ENCODE measurements at places on chromosomes 3 and 15.

DNA sequence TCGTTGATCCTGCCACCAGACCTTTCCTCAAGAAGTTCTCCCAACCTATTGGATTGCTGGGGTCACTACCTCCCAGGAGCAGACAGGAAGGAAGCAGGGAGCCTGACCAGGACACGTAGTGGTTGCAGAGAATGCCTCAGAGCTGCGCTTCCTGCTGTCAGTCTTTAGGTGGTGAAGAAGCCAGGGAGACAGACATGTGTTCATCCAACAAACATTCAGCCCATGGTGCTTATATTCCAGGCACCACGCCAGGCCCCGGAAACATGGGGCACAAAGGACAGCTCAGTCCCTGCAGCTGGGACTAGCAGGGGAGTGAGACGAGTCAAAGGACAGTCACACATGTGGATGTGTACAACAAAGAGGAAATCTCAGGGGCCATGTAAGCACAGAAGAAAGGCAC, 26.0 kb upstream of the CORO2B start:
- ATAC-seq = peak; percentile 7

- no peak for ATAC-seq
These were observed 47.6 kb upstream of the ST8SIA2 start for GRCh38 chr15:92346063-92346462.

DNA sequence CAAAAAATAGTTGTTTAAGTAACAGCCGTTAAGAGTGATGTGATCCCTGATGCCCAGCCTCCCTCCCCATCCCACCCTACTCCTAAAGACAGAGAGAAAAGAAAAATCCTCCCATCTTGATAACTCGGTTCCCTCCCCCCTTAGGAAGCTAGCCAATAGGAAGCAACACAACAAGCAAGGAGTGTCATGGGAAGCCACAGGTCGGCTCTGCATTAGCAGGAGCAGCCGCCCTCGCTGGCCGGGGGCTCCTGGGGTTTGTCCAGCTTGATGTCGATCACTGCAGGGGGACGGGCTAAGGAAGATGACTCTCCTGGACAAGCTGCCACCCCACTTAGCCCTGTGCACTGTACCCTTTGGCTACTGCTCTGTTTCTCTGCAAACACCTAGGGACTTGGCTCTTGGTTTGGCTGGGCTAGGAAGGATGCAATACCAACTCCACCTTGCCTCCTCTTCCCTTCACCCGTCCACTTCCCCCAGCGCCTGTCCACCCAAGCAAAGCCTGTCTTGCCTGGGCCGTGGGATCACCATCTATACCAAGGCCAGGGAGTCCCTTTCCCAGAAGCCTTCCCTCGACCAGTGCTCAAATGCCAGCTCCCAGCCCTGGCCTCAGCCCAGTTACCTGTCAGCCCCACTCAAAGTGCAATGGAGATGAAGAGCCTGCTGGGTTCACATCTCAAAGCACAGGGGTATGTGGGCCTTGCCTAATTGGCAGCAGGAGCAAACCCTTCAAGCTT, 23.1 kb downstream of the SRPRB start:
- ATAC-seq = peak; percentile 24

- no peak for ATAC-seq
These were observed 28.4 kb downstream of the P3H2 start for GRCh38 chr3:190092250-190092649.

GRCh38 chr15:43911235-43911781, 84.5 kb downstream of the WDR76 start:
- ATAC-seq = no peak

- ATAC-seq = no peak
These were observed 60.9 kb upstream of the DIPK2A start for GRCh38 chr3:143910756-143911155.

DNA sequence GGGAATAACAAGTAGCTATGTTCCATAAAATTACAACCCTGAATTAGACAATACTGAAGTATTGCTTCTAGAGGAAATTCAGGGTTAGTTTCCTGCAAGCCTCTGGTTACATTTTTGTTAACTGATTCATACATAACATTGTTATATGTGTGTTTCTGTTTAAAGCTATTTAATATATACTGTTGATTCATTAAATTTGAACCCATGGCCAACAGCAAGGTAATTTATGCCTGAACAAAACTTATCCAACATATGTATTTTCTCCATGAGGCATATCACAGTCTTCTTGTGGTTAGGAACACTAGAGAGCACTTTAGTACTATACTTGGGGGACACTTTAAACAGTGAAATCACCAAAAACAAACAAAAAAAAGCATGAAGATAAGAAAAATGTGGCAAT, 47.7 kb upstream of the PTX3 start:
- no peak for ATAC-seq

DNA sequence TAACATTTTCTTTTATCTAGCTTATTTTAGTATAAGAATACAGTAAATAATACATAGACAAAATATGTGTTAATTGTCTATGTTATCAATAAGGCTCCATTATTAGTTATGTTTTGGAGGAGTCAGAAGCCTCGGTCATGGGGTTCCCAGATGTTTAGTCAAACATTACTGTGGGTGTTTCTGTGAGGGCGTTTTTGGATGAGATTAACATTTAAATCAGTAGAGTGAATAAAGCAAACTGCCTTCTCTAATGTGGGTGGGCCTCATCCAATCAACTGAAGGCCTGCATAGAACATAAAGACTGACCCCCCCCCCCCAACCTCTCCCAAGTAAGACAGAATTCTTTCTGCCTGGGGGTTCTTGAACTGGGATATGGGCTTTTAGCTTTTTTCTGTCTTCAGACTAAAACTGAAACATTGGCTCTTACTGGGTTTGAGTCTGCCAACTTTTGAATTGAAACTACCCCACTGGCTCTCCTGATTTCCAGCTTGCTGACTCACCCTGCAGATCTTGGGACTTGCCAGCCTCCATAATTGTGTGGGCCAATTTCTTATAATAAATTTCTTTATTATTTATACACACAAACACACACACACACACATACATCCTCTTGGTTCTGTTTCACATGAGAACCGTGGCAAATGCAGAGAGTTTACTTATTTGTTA, 192.0 kb downstream of the TPRG1 start:
- no peak for ATAC-seq

GRCh38 chr3:117674321-117674720, 964.7 kb downstream of the TUSC7 start:
- no peak for ATAC-seq

DNA sequence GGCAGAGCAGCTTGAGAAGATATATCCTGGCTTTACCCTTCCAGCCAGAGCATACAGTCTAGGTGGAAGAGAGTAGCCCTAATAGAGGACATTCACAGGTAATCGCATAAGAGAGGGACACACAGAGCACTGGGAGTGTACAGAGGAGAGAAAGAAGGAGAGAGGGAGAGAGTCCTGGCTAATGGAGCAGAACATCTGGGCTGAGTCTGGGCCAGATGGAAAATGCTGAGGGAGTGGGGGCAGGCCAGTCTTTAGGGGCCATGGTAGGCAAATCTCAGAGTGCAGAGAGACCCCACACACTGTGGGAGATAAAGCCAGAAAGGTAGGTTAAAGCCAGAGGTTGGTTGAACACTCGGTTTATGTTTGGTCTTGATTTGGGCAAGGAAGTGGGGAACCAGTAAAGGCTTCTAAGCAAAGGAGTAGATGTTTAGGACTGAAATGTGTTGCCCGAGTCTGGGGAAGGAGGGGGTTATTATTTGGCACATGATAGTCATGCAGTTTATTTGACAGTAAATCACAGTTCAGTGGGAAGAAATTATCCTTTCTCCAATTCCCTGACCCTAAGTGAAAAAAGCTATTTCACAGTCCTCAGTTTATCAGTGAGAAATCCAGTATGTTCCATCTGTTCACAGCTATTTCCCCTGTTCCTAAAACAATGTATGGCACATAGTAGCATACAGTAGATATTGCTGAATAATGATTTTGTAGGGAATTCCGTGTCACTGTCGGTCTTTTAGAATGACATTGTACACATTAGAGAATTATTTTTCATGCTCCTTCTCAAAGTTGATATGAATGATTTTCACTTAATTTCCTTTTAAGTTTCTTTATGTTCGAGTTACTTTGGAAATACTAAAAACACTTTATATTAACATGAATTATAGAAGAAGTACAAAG, 45.7 kb downstream of the PDHB start:
- no peak for ATAC-seq

GRCh38 chr3:178827285-178827856, 244.2 kb downstream of the ZMAT3 start:
- ATAC-seq = no peak

DNA sequence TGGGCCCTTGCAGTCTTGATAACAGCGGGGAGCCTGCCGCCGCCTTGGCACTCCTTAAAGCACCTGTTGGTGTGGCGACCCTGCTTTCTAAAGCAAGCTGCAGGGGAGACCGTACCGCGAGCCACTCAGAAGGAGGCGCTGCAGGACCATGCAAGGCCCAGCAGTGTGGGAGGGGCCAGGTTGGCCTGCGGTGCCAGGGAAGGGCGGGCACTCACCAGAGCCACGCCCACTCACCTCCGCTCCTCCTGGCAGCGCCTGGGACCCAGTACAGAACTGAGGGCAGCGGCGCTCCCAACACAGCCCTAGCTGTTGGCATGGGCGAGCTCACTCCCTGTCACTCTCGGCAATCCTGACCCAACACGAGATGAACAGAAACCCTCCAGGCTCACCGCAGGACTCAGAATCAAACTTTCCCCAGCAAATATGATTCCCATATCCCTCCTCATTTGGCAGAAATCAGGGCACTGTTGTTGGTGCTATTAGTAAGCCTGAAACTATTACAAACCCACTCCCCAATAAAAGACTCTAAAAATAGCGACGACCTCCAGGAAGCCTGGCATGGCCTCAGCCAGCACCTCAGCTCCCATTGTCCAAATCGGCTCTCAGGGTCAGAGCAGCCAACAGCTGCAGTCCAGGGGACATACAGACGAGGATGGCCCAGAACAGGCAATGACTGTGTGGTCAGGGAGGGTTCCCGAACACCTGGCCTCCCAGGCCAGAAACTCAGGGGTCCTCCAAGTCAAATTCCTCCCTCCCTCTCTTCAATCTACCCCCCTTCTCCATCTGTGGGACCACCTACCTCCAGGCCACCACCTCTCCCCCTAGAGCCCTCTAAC, 77.2 kb downstream of the TBC1D2B start:
- ATAC-seq = no peak

GRCh38 chr15:47870300-47870955, 153.1 kb downstream of the SEMA6D start:
- ATAC-seq = no peak

DNA sequence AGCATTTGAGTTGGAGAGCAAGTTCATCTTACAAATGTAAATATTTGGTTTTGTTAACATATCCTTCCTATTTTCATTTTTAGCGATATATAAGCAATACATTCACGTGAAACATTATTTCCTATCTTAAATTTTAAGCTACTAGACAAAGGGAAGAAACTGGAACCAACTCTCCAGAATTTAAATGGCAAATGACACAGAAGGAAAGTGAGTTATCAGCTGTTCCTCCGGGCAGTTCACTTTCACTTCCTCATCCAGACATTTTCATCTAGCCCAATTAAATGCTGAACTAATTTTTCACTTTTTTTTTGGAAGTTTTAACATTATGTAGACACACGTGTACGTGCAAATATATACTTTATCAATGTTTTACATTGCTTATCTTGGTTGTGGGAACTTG, 58.7 kb downstream of the MORC1 start:
- ATAC-seq = no peak

GRCh38 chr3:182238126-182238525, 526.4 kb downstream of the SOX2 start:
- ATAC-seq = peak; percentile 64

GRCh38 chr15:88194162-88194561, 62.4 kb downstream of the NTRK3 start:
- no peak for ATAC-seq

GRCh38 chr3:99532246-99532645, 106.1 kb upstream of the COL8A1 start:
- ATAC-seq = no peak

DNA sequence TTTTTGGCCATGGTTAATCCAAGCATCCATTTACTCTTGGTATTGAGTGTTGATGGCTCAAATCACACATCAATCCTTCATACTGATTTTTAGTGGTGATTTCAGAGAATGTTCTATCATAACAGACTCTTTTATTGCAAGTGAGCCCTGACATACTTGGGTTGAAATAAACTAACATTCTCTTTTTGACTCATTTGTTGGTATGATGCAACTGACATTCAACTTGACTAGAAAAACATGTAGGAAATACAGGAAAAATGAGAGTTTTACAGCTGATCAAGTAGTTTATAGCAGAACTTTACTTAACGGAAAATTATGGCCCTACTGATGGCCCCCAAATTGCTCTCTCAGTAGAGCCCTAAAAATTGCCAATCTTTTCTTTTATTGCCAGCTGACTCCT, 173.9 kb upstream of the CD96 start:
- no peak for ATAC-seq

DNA sequence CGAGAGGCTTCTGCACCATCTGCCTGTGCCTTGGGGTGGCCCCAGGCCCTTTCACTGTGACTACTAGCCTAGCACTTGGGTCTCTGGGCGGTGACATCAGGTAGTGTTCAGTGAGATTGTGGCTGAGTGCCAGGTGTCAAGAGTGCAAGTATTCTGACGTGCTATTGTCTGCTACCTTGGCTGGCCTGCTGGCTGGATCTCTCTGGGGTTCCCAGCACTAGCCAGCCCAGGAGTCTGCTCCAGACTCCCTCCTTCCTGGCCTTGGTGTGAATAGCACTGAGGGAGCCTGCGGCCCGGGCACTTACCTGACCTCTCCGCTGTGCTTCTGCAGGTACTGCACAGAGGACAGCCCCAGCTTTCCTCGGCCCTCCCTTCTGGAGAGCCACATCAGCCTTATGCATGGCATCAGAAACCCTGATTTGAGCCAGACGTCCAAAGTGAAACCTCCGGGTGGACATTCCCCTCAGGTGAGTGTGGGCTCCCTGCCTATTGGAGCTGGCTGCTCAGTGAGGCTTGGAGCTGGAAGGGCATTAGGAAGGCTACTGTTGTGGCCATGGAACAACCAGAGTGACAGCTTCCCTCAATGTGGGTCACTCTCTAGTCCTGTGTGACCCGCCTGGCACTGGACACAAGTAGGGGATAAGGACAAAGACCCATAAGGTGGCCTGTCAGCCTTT, 17.5 kb upstream of the ALPK3 start:
- no peak for ATAC-seq

DNA sequence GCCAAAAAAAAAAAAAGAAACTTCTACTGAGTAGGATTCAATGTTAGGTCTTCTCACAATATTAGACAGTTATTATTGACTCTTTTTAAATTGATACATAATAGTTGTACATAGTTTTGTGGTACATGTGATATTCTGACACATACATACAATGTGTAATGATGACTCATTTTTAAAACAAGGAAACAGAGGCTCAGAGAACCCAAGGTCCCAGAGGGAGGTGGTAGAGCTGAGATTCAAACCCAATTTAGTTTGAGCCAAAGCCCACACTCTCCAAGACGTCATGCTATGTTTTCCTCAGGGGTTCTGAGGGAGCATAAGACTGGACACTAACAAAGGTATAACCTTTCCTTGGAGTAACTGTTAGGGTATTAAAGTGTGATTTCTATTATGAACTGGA, 40.6 kb downstream of the MYO5C start:
- ATAC-seq = no peak

GRCh38 chr3:114902691-114903101, 244.4 kb downstream of the ZBTB20 start:
- ATAC-seq = peak; percentile 10
